ENCODE measurements at places on chromosomes 11 and 22.

DNA sequence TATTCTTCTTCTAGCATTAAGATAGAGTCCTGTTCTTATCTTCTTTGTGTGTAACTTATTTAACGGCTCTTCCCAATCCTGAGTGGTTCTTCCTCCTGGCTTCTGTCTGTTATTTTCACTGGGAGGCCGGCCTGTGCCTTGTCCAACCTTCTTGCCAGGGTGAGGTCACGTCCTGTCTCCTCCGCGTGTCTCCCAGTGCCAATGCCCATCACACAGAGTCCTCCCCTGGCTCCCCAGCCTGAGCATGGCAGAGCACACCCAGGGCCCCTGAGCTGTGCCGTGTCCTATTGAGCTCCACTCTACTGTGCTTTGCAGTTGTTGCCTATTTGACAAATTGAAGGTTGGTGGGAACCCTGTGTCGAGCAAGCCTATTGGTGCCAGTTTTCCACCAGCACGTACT is 487.3 kb downstream of the BRD1 start:
- no peak for DNase-seq

DNA sequence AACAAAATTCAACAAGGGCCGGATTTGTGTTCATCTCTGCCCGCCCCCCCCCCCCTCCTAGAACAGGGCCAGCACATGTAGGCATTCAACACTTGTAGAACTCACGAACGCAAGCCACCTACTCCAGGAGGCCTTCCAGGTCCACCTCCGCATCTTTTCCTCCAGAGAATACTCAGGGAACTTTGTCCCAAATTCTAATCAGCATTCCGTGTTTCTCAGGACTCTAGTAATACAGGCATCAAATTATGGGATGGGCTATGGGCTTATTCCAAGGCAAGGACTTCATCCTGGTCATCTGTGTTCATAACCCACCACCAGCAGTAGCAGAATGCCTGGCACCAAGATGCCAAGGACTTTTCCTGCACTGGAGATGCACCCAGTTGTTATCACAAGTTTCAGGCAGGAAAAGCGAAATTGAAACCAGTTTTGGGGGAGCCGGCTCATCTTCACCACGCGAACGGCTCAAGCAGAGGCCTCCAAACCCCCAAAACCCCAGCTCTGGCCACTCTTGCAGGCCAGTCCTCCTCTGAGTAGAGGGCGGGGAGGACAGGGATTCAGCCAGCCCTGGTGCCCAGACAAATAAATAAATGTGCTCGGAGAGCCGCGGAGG is 462 bp downstream of the UBE2L6 start:
- DNase-seq = no peak

- peak; percentile 53 for DNase-seq
Observed at GRCh38 chr11:85961930-85962363, 106.8 kb downstream of the CCDC83 start.

DNA sequence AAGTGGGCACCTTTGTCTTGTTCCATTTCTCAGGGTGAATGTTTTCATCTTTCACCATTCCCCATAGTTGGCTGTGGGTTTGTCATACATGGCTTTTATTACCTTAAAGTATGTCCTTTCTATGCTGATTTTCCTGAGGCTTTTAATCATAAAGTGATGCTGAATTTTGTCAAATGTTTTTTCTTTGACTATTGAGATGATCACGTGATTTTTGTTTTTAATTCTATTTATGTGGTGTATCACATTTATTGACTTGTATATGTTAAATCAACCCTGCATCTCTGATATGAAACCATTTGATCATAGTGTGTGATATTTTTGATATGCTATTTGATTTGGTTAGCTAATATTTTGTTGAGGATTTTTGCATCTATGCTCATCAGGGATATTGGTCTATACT is 216.4 kb upstream of the FAT3 start:
- no peak for DNase-seq

- no peak for DNase-seq
Observed at GRCh38 chr11:13717331-13717730, 48.9 kb downstream of the FAR1 start.

- DNase-seq = no peak
Observed at GRCh38 chr11:44797886-44798606, 71.3 kb downstream of the TSPAN18 start.

DNA sequence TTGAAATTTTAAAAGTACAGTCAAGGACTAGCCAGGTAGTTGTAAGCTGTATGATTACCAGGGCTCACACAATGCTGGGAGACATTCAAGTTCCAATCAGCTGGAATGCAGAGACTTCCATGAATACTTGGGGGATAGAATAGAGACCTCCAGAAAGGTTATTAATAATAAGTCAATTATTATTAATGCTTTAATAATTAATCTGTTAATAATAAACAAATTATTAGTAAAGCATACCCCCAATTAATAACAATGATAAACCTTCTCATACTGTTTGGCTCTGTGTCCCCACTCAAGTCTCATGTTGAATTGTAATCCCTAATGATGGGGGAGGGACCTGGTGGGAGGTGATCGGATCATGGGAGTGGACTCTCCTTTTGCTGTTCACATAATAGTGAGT is 14.6 kb upstream of the MS4A6A start:
- no peak for DNase-seq

GRCh38 chr11:103794262-103794661 is 242.2 kb upstream of the DDI1 start:
- DNase-seq = no peak

- DNase-seq = no peak
Observed at GRCh38 chr11:75733431-75734107, 15.9 kb downstream of the MOGAT2 start.

DNA sequence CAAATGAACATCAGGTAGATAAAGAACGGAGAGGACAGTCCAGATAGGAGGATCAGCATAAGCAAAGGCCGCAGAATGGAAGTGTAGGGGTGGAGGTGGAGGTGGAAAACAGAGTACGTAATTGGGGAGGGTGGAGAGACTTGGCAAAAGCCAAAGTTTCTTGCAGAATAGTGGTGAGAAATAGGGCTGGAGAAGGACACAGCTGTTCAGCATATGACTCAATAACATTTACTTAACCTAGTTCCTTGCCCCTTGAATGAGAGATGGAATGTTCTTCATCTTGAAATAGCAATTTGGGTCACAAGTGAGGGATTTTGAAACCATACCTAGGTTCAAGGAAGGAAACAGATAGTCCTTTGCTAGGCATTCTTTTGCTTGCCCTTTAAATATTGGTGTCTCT is 235.9 kb upstream of the ARHGAP20 start:
- DNase-seq = no peak

DNA sequence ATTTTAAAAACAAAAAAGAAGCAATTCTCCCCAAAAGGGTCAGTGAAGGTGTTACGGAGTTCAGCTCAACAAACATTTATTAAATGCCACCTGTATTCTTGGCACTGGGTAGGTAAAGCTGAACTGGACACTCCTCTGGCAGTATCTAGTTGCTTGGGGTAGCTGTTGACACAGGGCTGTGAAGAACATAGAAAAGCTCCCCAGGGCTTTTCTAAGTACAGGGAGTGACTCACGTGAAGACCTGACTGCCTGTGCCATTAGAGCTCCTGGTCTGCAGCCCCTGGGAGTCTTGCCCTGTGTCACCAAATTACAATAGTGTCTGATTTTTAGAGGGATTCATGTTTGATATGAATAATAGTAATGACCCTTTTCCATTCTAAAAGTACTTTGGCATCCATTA is 43.6 kb downstream of the COA4 start:
- DNase-seq = peak; percentile 18

- no peak for DNase-seq
Observed at GRCh38 chr22:30287648-30288418, 1.5 kb downstream of the CASTOR1 start.

GRCh38 chr11:14269692-14270573 is 89.0 kb downstream of the RRAS2 start:
- DNase-seq = no peak

DNA sequence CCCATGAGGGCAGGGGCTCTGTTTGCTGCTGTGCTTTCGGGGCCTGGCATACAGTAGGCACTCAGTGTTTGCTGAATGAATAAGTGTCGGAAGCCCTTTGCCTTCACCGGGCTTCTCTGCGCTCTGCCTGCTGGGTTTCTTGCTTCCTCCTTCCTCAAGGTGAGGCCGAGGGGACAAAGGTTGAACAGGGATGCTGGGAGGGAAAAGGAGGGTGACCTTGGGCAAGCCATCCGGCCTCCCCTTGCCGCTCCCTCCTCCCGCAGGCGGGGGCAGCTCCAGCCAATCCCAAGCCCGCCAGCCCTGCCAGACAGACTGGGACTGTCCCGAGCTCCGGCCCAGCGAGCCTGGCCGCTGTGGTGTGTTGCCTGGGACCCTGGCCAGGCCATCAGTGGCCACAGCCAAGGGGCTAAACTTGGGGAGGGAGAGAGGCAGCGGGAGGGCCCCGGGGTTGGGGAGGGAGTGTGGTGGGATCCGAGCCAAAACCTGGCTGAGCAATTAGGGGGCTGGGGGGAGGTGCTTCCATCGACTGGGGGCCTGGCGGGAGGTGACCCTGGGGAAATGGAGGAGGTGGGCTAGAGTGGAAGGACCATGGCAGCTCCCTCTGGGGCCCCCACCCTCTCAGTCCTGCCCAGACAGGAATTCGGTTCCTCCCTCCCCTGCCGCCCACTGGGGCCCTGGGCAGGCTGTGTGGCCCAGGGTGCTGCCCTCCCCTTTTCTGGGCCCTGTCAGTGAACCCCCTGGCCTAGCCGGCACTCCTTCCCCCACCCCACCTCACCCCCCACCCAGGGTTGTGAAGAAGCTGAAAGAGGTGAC is 3.4 kb upstream of the RCOR2 start:
- DNase-seq = no peak

- no peak for DNase-seq
Observed at GRCh38 chr11:45162916-45163879, 16.8 kb downstream of the PRDM11 start.

DNA sequence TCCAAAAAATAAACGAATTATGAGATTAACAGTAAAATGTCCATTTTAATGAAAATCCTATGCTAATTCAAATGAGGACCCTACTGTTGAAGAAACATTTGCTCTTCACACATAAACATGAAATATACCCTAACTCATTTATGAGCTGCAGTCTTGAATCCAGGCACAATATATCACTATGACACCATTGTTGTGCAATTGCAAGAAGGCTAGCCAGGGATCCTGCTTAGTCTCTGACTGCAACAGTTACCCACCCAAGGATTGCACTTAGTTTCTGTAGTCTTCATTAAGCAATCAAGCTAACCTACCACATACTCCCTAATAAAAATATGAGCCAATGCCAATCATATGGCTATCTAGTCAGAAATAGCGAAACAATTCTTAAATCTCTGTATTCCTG is 981.0 kb upstream of the FAT3 start:
- no peak for DNase-seq

DNA sequence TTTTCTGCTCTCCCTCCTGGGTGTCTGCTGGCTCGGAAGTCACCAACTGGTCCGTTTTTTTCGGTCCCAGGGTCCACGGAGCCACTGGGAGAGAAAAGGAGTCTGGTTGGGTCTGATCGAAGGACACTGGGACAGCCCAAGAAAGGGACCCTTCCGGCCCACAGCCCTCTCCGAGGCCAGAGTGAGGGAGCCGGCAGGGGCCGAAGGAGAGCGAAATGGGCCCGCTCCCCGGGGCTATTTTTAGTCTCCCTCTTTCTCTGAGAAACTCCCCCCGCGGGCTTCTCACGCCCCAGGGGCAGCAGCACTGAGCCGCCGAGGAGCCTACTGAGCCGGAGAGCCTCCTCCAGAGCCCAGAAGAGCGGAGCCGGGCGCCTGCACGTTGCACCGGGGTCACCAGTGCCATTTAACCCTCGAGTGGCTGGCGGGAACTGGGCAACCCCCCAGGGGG is 1.9 kb downstream of the ESAM start:
- DNase-seq = no peak

- DNase-seq = no peak
Observed at GRCh38 chr11:16861862-16862261, 123.4 kb downstream of the C11orf58 start.

- no peak for DNase-seq
Observed at GRCh38 chr22:31363885-31364465, 17.8 kb upstream of the PATZ1 start.

- no peak for DNase-seq
Observed at GRCh38 chr11:101860696-101861427, 53.9 kb upstream of the CEP126 start.

GRCh38 chr11:62141111-62142042 is 17.6 kb downstream of the INCENP start:
- DNase-seq = no peak

DNA sequence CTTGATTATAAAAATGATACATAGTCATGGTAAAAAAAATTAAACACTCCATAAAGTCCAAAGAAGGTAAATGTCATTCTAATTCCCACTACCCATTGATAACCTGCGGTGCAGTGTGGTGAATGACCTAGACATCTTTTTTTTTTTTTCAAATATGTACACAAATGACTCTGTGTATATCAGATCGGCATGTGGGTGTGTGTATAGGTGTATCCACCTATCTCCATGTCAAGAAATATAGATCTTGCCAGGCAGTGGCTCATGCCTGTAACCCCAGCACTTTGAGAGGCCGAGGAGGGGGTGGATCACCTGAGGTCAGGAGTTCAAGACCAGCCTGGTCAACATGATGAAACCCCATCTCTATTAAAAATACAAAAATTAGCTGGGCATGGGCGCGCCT is 18.4 kb upstream of the CBX6 start:
- no peak for DNase-seq

DNA sequence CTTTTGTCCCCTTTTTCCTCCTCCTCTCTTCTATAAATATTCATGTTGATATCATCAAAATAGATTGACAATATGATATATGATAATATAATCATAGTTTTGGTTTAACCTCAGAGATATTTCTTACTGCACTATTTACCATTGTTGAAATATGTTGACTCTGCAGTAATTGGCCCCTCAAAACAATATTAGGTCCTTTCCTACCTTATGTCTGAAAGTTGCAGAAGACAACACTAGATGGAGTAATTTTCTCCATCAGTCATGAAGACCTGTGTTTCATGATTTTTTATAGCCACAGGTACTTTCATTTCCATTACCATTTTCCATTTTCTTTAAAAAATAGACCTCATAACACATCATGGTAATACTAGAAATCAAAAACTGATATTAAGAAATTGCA is 284.4 kb downstream of the LUZP2 start:
- no peak for DNase-seq

DNA sequence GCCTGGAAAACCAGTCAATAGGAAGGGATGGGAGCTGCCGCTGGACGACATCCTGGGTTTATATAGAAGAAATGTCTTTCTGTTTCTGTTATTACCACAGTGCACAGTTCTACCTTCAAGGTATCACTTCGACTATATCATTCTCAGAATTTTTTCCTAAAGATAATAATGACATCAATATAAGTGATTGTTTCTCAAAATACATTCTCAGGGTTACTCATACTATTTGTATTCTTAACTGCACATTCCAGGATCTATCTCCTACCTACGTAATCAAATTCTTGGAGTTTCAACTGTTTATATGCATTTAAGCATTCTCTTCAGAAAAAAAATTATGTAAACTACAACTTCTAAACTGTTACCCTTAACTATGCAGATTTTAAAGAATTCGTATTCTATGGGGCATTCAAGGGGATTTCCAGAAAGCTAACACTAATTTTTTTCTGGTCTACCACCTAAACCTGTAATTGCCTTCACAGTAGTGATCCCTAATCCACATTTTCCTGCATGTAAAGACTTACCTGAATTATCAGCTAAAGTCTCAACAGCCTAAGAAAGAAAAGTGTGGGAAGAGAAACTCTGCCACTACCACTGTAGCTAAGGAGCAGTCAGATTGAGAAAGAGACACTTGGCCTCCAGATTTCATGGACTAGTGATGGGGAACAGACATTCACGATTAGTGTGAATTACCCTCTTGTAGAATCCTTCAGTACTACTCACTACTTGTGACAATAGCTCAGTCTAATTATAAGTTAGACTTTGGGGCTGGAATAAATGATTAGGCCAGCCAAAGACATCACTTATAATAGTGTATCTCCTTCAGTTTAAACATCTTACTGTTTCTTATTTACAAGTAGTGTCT is at the start of gene OR51B5:
OR51B5 (minus strand) TSS at position 51 of the 862 bp plus-strand sequence; CDS start at position 51, 0 bp downstream.
- DNase-seq = no peak

GRCh38 chr22:20979243-20979809 is 2.8 kb upstream of the LZTR1 start:
- no peak for DNase-seq

All from NCI-H187 treated with DMSO at 0.1 percent for 48 hours (cell line).